ENCODE measurements at places on chromosomes 4 and X. TPM values are rescaled to one million over a fixed set of nuclear protein-coding genes. Genes with fewer than 3 reads are reported as not detected.

DNA sequence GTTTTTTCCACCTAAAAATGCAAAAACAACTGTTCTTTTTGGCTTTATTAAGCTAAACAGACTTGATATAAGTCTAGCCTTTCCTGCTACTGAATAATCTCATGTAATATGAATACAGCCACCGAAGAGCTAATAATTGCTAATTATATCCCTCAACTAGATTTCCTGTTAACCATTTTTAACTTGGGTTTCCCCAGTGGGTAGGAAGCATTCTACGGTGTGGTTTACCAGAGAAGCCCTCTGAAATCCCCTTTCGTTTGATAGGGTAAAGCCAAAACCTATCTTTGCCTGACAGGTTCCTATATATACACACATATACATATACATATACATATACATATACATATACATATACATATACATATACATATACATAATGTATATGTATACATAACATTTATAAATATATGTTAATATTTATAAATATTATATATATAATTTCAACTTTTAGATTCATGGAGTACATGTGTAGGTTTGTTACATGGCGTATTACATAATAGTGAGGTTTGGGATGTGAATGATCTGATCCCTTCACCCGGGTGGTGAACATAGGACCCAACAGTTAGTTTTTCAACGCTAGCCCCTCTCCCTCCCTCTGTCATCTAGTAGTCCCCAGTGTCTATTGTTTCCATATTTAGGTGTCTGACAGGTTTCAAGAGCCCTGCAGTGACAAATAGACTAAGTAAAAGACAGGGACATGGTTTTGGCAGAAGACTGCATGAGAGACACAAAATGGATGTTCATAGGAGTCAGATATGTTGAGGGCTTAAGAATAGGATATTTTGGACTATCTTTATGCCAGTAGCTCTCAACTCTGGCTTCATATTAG, 62.4 kb downstream of the ATXN3L start:
- H3K36me3 ChIP-seq: peaks cover 6% of the 10 kb centered on the region
- peaks cover 40% of the 10 kb centered on the region for H3K4me1 ChIP-seq
- peak overlapping the region; percentile 58 for H3K4me3 ChIP-seq

- H3K4me3 ChIP-seq: no peak overlapping the region
- no peak overlapping the region for H3K27ac ChIP-seq
- DNase-seq: no peak
- no peaks in the 10 kb centered on the region for H3K4me1 ChIP-seq
- peaks cover 16% of the 10 kb centered on the region for H3K27me3 ChIP-seq
Observed at GRCh38 chr4:152723236-152723635, 43.4 kb upstream of the TMEM154 start.

DNA sequence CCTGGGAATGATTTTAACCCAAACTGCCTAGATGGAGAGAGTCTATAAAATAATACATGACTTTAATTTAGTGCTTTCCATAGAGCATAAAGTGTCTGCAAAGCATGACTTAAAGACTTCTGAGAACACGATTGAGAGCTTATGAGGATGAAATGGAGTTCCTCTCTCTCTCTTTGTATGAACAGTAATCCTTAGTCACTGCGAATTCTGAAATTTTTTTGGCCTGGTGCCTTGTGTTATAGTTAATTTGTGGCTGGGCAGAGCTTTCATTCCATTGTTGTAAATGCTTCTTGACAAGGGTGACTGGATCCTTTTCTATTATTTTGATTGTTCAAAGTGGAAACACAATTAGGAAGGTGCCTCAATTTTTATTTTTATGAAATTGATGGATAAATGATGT, 179.5 kb downstream of the CEP135 start:
- peaks cover 27% of the 10 kb centered on the region for H3K27me3 ChIP-seq
- no peaks in the 10 kb centered on the region for H3K4me1 ChIP-seq
- no peak for DNase-seq
- H3K27ac ChIP-seq: no peak overlapping the region
- H3K36me3 ChIP-seq: no peaks in the 10 kb centered on the region

The WAS gene
- total RNA-seq: 109 TPM

The WNK3 gene
- 0.26 TPM for total RNA-seq

The GATA1 gene
- not detected for total RNA-seq

The TCEAL6 gene
- total RNA-seq: not detected

The MEPE gene
- total RNA-seq: not detected

Measured in natural killer cell treated with Interleukin-12 subunit alpha and Interleukin-12 subunit beta and Interleukin-15 and Interleukin-18, amount 100 ng/mL, for 72 hours (primary cell).